ENCODE measurements at places on chromosomes 1 and 21.

DNA sequence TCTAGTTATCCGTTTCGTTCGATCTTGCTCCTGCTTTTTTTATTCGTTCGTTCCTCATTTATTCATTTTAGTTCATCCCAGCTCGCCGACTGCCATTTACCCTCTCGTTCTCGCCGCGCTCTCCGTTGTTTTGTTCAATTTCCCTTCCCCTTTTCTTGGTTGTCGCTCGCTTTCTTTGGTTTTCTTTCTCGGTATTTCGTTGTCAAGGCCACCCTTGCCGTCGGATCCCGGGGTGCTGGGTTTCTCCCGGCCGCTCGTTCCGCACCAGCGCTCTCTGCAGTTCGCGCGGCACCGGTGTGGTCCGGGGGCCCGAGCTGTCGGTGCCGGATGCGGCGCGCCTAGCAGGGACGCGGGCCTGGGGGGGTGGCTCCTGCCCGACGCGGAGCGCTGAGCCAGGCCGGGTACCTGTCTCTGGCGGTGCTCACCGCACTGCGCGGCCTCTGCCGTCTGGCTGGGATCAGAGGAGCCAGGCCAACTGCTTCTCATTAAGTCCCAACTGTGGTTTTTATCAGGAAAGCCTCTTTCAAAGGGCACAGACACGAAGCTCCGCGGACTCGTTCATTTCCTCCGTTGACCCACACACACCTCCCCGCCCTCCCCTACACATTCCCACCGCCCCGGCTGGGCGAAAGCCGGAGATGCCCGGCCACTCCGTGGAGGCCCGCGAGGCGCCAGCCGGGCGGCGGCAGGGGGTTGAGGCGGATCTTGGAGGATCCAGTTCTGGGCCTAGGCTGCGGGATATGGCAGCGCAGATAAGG, 1.6 kb downstream of the ALX3 start:
- DNase-seq = no peak

DNA sequence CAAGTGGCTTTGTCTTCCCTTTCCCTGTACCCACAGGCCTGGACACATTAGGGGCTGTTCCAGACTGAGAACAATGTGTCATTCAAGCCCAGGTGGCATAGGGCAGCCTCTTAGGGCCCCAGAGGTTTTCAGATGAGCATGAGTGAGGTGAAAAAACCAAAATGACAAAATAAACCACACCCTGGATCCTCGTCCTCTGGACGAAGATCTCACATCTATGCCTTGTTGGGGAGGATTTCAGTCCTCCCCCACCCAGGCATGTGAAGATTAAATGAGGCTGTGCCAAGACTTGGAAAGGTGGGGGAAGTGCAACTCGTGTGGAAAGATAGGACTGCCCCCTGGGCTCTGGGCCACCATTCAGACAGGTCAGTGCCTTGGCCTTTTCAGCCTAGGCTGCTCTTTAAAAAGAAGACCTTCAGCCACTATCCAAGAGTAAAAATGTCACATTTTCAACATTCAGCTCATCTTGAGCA, 32.8 kb upstream of the IL19 start:
- DNase-seq = no peak

- DNase-seq = no peak
Observed at GRCh38 chr1:28078262-28078661, 10.1 kb downstream of the EYA3 start.

GRCh38 chr1:58047265-58047858, 499.2 kb downstream of the OMA1 start:
- DNase-seq = peak; percentile 7

- DNase-seq = no peak
Observed at GRCh38 chr1:192575499-192576189, at the start of gene RGS1. TSS of gene RGS1 (plus strand) at chr1:192575773. CDS start at chr1:192575793, 20 bp downstream.

DNA sequence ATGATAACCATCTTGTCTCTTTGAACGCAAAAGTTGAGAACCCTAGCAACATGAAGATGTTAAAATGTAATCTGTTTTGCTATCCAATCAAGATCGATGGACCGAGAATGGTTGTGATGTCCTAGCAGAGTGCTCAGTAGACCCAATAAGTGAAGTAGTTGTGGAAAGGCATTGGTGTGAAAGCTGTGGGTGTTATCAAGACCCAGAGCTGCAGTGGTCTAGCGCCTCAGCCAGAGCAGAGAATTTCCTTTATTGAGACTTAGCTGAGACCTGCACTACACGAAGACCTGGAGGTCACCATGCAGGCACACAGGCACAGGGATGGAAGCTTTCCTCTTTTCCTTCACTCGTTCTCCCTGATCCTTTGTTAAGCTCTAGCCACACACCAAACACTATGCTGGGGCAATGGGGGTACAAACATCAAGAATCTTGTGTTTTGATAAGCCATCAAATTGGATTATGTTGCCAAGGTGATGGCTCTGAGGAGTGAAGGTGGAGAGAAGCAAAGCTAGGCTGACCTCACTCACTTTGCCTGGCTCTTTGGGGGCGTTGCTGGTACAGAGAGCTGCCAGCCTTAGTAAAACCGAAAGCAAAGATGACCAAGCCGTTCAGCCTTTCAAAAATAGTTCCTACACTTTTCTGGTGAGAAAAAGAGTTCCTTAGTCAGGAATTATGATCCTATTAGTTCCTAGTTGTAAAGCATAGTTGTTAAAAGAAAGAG, 24.1 kb downstream of the METTL13 start:
- DNase-seq = no peak

DNA sequence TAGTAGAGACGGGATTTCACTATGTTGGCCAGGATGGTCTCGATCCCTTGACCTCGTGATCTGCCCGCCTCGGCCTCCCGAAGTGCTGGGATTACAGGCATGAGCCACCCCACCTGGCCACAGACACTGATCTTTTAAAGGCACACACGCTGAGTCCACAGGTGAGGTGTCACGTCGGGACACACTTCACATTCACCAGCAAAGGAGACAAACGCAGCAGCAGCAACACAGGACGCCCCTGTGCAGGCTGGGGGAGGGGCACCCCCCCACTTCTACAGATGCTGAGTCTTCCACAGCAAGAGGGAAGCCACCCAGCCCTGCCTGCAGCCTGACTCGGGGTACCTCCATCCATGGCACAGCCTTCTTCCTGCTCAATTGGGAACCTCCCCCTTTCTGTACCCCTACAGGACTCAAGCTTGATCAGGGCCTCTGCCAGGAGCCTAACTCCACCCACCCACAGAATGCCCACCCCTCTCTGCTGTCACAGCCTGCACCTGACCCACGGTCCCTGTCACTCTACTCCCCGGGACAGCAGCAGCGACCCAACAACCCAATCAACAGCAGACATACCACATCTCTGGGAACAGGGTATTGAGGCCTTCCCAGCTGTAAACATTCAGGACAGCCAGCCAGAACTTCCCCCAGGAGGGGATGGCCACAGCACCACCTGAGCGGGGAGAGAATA, 9.5 kb downstream of the LSS start:
- DNase-seq = no peak

DNA sequence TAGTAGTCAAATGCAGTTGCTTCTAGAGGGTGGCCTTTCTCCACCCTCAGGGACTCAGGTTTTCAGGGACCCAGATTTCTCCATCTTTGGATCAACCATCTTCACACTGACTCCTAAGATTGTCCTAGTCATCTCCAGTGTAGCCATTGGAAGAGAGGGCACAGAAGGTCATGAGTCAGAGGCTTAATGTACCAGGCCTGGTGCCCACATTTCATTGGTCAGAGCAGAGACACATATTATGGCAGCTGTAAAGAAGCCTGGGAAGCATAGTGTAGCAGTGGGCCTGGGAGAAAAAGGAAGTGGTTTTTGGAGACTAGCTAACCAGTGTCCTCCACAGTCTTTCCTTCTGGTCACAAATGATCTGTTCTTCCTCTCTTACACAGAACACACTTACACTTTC, 122.5 kb downstream of the GIPC2 start:
- peak; percentile 71 for DNase-seq

DNA sequence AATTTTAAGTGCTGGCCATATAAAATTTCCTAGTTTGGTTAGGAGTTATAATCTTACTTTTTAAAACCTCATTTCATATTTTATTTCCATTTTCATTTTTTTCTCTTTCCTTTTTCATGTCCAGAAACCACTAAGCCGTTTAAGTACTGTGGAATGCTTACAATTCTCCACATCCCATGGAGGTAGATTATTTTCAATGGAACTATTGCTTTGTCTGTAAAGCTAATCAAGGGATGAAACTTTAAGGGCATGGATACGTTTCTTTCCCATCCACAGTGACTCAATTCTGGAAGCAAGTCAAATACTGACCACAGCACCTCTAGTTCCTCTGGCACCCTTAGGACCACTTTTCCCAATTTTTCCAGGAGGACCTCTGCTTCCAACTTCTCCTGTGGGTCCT, 139.1 kb upstream of the ZNHIT6 start:
- DNase-seq = no peak

GRCh38 chr1:38451541-38451993, 405.0 kb upstream of the POU3F1 start:
- DNase-seq = no peak

GRCh38 chr1:91066538-91066937, 44.7 kb upstream of the ZNF644 start:
- no peak for DNase-seq

DNA sequence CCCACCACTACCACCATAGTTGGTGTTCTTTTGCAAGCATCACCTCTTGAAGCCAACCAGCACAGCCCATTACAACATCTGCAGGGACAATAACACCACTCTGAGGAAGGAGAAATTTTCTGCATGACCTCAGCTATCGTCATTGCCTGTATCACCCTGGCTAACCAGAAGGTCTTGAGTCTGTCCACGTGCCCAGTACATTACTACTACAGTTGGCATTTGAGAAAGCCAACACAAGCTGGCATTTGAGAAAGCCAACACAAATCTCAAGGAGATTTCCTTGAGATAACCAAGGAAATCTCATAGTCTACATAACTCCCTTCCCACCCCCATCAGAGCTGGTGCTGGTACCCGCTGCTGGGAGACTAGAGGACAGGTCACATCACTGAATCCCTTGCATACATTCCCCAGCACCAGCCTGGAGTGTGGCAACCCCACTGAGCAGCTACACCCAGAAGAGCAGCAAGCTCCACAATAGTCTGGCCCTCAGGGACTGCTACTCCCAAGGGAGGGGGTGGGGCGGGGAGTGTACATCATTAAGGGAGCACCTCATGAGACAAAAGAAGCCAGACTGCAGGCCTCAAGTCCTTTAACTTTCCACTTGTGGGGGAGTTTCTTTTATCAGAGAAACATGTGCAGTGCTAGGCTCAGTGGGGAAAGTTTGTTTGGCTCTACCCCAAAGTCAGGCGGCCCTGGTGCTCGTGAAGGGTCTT, 46.0 kb upstream of the GUCA2A start:
- DNase-seq = peak; percentile 74

GRCh38 chr1:225559902-225560301, 93.0 kb downstream of the ENAH start:
- no peak for DNase-seq

DNA sequence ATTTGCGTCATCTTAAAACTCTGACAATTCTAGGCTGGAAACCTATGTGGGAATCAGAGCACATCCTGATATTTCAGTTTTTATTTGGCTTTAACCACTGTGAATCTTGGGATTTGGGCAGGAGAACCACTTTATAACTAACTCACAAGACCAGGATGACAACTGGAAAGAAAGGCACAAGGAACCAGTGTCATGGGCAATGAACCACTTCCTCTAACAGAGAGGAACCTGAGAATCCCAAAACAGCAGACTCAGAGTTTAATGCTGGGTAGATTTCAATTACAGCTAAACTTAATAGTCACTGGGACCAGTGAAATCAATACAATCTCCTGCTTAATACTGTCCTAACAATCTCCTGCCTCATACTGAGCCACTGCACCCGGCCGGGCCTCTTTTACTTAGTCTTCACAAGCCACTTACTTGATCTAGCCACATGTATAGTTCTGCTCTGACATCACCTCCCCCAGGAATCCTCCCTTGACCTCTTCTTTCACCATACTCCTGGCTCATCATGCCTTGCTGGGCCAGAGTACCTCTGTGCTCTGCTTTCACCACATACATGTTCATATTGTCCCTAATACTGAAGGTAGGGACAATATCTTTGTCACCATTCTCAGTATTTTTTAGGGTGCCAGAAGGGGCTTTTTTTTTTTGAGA, 20.2 kb upstream of the SLFNL1 start:
- peak; percentile 59 for DNase-seq

DNA sequence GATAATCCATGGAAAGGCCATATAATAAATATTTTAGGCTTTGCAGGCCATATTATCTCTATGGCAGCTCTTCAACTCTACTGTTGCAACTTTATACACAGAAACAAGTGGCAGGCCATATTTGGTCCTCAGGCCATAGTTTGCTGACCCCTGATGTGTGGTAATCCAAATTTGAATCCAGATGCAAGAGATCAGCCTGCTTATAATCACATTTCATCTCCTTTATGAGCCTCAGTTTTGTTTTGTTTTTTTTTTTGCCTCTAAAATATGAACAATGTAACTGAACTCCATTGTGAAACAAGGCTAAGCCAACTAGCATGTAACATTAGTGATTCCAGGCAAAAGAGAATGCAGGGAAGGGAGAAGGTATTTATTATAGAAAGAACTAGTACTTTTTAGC, 81.6 kb downstream of the PRKAA2 start:
- no peak for DNase-seq

DNA sequence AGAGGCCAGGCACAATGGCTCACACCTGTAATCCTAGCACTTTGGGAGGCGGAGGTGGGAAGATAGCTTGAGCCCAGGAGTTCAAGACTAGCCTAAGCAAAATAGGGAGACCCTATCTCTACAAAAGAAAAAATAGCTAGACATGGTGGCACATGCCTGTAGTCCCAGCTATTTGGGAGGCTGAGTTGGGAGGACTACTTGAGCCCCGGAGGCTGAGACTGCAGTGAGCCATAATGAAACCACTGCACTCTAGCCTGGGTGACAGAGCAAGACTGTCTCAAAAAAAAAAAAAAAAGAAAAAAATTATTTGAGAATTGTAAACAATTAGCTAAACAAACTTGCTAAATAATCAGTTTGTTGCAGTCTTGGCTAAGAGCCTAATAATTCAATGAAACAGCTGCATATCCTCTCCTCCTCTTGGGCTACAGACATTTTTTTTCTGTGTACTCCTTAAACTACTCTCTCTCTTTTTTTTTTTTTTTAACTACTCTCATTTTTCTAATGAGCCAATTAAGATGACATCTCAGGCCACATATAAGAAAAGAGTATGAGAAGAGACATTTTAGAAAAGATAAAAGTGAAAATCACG, 10.5 kb upstream of the DNAJB4 start:
- no peak for DNase-seq

DNA sequence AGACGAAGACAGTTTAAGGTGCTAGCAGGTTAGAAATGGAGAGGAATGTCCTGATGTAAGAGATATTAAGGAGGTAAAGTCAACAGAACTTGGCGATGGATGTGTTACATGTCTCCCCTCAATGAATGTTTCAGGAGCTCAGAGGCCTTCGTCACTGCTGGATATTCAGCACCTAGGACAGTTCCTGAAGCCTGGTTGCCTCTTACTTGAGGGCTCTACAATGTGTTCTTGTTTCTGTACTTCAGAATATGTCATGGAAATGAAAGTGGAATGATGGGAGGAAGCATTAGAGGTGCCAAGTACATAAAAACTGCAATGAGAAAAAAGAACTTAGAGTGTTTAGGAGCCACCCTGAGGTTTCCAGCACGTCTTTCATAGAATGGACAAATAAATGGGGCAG, 17.7 kb downstream of the TNR start:
- DNase-seq = peak; percentile 25

- no peak for DNase-seq
Observed at GRCh38 chr21:37208741-37209225, 58.4 kb downstream of the VPS26C start.

- DNase-seq = no peak
Observed at GRCh38 chr1:47183308-47184089, 6.3 kb downstream of the PDZK1IP1 start.
